Activated naive CD8-positive, alpha-beta T cell treated with anti-CD3 and anti-CD28 coated beads, Interleukin-2, amount 10 ng/mL, durations not matched to agents 7 days and 5 days (primary cell): ENCODE measurements at places on chromosomes 2 and 18. TPM values are rescaled to one million over a fixed set of nuclear protein-coding genes. Genes with fewer than 3 reads are reported as not detected.

GRCh38 chr2:9164112-9164608 is 42.5 kb upstream of the ASAP2 start:
- no peak for DNase-seq

The LBX2 gene
- total RNA-seq, result 1.3 TPM

DNA sequence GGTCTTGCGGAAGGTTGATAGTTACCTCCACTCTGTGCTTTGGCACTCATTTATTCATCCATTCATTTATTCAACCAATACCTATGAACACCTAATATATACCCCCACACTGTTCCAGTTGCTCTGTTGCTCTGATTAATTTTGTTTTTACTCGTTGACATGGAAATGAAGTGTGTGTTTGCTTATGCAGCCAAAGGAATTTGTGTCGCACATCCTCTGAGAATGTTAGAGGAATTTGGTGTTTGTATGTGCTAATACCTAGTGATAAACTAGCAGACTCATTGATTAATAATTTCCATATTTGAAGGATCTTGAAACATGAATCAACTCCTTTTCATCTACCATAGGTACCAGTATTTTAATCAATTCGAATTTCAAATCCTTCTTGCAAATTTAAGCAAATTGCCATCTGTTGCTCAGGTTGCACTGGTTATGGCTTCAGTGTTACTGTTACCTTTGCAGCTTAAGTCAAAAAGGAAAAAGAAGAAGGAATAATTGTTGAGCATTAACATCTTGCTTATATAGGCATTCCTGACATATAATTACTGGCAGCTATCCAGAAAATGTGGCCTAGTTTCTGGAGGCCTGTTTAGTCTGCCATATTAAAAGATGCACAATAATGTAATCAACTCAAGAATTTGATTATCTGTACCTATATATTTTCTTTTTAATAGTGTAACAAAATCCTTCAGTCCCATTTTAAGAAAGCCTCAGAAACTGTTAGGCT is 25.7 kb upstream of the CRIM1 start:
- no peak for DNase-seq

- no peak for DNase-seq
Measured at GRCh38 chr2:109613081-109613921, 465 bp downstream of the SEPTIN10 start.

The TMEFF2 gene
- not detected for total RNA-seq

DNA sequence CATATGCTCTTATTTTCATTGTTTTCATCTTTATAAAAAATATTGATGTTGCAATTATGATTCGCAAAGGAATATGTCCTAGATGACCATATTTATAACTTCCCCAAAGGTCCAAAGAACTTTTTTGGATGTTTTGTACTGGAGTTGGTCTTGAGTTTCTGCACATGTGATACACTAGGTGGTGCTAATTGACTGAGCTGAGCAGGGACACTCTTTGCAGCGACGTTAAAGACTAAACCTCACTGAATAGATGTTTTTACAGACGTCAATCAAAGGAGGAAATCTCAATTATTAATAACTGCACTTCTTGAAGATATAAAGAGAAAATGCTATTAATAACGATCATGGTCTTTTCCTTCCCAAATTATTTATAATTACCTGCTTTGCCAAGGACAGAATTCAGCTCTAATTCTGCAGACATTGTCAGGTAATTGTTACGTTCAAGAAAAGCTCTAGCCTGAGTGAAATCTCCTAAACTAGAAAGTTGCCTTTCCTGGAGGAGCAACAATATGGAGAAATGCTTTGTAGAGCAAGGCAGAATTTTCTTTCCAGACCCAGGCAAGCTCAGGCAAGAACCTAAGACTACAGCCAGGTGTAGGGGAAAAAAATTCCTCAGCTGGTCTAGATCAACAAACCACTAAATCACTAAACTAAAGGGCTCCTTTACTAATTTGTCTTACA is 119.3 kb upstream of the RBBP8 start:
- no peak for DNase-seq
